Left renal cortex interstitium (tissue), 4 donors: ENCODE measurements at places on chromosomes 11 and 22.

- DNase-seq, result no peak
These were observed 127.2 kb upstream of the B3GAT1 start for GRCh38 chr11:134539285-134539684.

DNA sequence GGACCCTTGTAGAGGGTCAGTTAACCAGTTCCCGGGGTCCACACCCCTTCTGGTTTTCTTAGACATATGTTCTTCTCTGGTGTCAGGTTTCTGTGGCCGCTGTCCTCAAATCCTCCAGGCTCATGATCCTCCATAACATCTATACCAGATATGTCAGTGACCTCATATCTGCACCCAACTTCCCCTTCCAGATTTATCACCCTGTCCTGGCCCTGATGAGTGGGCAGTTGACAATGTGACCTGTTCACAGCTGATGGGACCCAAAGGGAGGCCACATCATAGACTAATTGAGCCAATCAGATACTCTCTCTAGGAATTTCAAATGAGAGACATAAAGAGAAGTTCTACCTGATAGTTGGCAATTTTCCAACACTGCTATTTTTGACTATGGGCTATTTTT is 5.1 kb downstream of the DKK3 start:
- DNase-seq, result no peak

DNA sequence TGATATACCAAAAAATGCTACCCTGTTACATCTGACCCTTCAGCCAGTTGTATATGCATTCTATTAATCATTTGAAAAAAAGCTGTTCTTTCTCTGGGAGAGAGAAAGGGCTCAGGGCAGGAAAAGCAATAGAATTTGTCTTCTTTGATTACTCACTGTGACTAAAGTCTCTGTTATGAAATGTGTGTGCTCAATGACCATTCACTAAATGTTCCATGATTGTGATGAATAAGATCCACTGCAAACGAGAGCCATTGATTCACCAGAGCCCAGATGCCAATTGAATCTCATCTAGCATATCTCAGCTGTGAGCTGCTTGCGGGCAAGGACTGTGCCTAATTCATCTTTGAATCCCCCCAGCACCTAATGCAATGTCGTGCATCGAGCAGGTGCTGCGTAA is 184.3 kb downstream of the OPCML start:
- no peak for DNase-seq

- no peak for DNase-seq
These were observed 34.0 kb downstream of the FLI1 start for GRCh38 chr11:128727796-128728431.

DNA sequence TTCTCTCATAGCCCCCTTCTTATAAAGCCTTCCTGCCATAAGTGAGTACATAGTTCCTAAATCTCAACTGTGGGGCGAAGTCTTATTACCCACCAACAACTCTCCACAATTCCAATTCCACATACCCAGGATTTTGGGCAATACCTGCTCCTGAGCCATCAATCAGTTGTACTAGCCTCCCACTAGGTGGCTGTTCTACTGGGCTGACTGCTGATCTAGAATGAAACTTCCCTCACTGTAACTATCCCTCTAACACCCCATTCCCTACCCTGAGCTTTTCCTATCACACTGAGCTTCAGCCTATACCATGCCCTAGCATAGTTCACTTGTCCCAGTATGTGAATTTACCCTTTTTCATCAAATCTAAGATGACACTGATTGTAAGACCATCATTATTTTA is 52.5 kb downstream of the RRAS2 start:
- DNase-seq, result no peak

DNA sequence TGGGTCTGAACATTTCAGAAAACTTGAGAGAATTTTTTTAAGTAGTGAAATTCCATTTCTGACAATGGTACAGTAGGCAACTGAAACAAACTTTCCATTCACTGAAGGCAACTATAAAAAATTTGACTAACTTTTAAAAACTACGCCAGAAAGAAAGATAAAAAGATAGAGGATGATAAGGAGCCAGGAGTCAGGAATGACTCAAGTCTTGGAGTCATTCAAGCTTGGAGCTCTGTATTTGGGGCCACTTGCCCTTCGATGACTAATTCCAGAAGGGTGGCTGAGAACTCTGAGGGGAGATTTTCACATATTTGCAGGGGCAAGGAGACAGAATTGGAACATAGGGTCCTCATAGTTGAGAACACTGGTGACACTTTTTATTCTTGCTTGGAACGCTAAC is 1083.2 kb upstream of the CNTN5 start:
- no peak for DNase-seq

GRCh38 chr11:85810871-85811611 is at the start of gene SYTL2:
Gene SYTL2, minus strand, starts transcription at chr11:85811141. Its CDS starts 53,416 bp downstream, at chr11:85757725.
- DNase-seq, result no peak

DNA sequence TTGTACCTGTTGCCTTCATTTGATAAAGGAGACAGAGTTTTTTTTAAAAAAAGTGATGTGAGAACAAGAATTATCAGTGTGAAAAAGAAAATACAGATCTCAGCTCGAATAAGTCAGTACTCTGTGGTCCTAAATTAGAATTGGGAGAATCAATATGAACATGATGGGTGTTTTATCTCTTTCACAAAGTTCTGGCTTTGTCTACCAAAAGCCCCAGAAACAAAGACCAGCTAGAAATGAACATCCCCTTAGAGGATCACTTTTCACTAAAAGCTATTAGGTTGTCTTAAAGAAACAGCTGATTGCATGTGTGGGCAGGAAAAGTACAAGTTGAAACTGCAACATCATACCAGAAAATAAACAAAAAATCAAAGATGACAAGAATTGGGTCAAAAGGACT is 8.4 kb upstream of the ST14 start:
- DNase-seq, result no peak

- no peak for DNase-seq
These were observed 2.2 kb downstream of the BRD1 start for GRCh38 chr22:49825436-49825835.

DNA sequence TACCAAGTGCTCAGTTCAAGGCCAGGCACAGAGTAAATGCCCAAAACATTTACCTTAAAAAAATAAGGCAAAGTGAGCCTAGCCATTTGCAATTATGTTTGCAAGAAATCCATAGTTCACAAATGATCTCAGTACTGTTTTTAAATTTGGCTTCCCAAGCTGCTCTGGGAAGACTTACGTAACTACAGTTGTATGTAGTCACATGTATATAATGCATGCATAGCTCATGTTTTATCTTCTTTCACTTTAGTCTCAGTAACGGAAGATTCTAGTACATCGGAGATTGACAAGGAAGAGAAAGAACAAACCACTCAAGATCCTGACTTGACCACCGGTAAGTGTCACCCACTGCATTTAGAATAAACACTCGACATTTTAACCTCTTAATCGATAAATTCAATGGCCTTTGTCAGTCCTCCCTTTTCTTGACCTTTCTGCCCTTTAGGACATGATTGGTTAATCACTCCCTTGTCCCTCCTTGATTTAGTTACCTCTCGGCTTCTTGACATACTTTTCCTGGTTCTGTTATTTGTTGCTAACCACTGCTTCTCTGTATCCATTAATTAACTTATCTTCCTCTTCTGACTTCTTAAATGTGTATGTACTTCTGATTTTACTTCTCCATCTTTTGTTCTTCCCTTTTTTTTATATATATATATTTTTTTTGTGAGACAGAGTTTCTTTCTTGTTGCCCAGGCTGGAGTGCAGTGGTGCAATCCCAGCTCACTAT is 18.0 kb upstream of the JHY start:
- no peak for DNase-seq

GRCh38 chr22:39430576-39431150 is 26.1 kb upstream of the MGAT3 start:
- no peak for DNase-seq

DNA sequence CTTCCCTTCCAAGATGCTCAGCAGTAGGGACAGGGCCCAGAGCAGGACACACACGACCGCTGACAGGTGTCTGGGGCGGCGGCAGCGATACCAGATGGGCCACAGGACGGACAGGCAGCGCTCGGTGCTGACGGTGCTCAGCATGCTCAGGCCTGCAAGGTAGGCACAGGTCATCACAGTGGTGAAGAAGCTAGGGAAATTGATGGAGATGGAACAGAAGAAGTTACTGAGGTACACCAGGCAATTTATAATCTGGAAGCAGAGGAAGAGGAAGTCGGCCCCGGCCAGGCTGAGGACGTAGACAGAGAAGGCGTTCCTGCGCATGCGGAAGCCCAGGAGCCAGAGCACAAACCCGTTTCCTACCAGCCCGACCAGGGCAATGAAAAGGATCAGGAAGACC is 4.6 kb downstream of the MRGPRX2 start:
- no peak for DNase-seq

DNA sequence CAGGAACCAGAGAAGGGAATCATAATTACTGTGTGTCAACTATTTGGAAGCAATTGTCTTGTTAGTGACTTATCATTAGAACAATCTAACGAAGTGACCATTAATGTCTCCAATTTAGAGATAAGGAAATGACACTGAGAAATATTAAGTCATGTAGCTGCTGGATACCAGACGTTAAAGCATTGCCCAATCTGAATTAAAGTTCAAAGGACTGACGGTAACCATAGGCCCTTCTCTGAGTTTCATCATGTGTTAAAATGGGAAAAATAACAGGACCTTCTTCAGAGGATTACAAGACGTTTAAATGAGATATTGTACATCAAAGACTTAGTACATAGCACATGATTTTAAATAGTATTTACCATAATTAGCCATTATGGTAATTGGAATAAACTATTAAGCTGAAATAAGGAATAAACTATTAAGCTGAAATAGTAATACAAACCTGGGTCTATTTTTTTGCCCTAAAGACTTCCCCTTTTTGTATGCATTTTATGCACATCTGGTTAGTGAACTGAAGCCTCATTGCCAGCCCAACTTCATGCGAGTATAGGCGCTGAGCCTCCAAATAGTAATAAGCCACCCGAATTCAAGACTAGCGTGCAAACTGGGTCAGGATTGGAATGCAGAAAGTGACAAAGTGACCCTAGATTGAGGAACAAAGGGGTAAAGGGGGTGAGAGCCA is 41.0 kb downstream of the GLYATL1 start:
- DNase-seq, result no peak

DNA sequence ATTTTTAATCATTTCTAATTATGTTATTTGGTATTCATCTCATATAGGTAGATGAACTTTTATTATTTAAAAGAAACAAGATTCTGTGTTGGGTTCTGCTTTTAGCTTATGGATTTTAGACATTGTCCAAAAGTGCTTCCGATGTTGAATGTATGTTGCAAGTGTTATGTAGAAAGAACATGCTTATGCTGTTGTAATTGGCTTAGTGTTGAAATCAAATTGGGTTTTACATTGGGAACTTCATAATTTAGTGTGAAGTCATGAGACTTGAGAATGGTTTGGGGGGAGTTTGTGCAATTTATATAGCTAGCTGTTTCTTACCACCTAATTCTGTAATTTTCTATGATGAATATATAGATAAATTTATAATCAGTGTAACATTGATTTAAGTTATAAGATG is 3.6 kb downstream of the MTMR3 start:
- no peak for DNase-seq

DNA sequence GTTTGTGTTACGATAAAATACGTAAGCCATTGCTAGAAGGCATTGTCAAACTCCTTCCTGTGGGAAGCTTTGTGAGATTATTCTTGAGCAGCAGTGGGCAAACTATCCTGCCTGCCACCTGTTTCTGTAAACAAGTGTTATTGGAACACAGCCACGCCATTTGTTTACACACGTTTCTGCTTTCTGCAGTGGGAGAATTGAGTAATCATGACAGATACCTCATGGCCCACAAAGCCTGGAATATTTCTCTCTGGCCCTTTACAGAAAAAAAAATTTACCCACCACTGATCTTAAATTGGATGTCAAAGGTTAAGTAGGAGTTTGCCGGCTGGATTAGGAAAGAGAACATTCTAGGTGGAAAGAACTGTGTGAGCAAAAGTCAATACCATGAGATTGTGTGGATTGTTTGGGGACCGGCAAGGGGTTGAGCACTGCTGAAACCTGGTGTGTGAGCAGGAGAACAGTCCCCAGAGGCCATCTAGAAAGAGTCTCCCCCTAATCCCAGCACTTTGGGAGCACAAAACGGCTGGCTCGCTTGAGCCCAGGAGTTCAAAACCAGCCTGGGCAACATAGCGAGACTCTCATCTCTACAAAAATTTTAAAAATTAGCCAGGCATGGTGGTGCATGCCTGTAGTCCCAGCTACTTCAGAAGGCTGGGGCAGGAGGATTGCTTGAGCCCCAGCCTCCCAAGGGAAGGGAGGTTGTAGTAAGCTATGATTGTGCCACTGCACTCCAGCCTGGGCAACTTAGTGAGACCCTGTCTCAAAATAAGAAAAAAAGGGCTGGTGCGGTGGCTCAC is 6.0 kb upstream of the PLA2G6 start:
- no peak for DNase-seq

GRCh38 chr22:40511604-40512003 is 124.9 kb downstream of the MRTFA start:
- no peak for DNase-seq
